ENCODE measurements at places on chromosomes 1 and 21.

- no peak for DNase-seq
Observed at GRCh38 chr1:20792196-20792595, 5.1 kb upstream of the HP1BP3 start.

DNA sequence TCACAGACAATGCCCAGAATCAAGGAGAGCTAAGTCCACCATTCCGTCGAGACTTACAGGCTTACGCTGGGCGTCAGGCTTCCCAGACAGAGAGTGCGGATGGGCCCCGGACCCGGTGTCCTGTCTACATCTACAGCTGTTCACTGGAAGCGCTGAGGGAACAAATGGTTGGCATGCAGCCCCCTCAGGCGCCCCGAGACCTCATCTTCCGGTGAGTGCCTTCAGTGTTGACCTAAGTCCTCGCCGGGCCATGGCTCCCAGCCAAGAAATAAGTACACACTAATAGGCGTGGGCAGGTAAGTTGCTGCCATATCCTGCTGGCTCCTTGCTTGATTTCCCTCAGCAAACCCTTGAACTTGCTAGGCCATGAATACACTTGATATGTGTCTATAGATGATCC, 26.2 kb downstream of the HYI start:
- no peak for DNase-seq

DNA sequence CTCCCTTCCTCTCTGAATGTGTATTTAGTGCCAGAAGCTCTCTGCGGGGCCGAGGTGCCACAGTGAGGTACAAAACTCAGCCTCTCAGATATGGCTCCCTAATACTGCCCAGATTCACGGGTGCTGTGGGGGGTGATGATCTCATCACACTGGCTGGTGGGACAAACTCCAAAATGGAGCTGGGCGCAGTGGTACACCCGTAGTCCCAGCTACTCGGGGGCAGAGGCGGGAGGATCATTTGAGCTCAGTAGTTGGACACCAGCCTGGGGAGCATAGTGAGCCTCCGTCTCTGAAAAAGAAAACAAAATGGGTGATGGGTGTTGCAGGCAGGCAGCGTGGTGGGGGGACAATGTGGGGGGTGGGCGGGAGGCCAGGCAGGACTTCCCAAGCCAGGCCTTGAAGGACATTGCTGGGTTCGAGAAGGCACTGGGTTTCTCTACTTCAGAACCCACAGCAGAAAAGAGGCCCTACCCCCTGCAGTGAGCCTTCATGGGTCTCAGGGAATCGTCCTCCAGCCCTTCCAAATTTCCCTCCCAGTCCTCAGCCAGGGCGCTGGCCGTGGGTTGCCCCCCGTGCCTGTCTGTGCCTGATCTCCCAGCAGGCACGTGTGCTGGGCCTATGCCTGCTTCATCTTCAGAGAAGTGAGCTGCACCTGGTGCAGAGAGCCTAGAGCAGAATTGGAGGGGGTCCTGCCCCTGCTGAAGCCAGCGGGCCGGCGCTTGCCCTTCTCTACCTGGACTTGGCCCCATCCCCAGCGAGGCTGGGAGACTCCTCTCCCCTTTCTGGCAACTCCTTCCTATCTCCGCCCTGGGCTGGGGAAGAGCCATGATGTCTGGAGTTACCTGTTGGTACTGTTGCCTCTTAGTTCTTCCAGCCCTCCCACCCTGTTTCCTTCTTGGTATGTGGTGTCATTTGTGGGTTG, 14.0 kb downstream of the H6PD start:
- DNase-seq: no peak

DNA sequence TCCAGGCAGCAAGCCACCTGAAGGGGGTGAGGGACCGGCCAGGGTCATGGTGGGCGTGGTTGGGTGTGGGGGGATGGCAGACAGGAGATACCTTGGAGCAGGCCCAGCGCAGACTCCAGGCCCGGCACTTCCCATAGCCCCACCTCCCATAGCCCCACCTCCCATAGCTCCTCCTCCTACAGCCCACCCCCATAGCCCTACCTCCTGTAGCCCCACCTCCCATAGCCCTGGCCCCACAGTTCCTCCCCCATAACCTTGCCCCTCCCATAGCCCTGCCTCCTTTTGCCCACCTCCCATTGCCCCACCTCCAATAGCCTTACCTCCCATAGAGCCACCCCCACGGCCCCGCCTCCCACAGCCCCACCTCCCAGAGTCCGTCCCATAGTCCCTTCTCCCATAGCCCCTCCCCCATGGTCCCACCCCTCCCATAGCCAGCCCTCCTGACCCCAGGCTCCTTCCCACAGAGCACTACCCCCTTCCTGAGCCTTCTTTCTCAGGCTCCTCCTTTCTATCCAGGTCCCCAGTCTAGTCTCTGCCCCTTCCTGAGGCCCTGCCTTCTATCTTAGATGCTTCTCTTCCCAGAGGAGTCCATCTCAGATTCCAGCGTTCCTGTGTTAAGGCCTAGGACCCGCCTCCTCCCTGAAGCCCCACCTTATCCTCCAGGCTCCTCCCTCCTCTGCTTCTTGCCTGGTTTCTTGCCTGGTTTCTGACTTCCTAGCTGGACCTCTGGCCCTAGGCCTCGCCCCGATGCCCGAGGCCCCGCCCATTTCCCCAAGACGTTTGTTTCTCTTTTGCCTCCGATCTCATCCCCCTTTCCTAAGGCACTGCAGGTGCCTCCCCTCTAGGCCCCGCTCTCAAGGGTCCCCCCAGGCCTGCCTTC, 46.8 kb downstream of the PTPRU start:
- DNase-seq: no peak

GRCh38 chr21:41610042-41610839, 102.3 kb upstream of the TMPRSS2 start:
- no peak for DNase-seq
